A549 treated with CpdA at 1 μM for 4 hours (cell line): ENCODE measurements at places on chromosomes 16 and 17. TPM values are rescaled to one million over a fixed set of nuclear protein-coding genes. Genes with fewer than 3 reads are reported as not detected.

Gene CACNA1H
- total RNA-seq = 8.6 to 12.1 TPM (median 11.3 TPM) in 5 replicates

Gene HAGHL
- total RNA-seq = 13.4 to 18.6 TPM (median 16.8 TPM) in 5 replicates

Gene CES5A
- 0.03 TPM in 1 of 5 replicates, not detected in the others for total RNA-seq

Gene CALB2
- total RNA-seq = 5.8 to 8.8 TPM (median 7.2 TPM) in 5 replicates

Gene TBX6
- total RNA-seq = 0.25 to 0.53 TPM (median 0.32 TPM) in 4 of 5 replicates, not detected in the other

Gene MYCBPAP
- total RNA-seq = 0.32 to 1.0 TPM (median 0.37 TPM) in 5 replicates
